ENCODE measurements at places on chromosomes 13 and 19.
A peak's percentile ranks its signal among the peaks of the same experiment; 100 is the strongest.

DNA sequence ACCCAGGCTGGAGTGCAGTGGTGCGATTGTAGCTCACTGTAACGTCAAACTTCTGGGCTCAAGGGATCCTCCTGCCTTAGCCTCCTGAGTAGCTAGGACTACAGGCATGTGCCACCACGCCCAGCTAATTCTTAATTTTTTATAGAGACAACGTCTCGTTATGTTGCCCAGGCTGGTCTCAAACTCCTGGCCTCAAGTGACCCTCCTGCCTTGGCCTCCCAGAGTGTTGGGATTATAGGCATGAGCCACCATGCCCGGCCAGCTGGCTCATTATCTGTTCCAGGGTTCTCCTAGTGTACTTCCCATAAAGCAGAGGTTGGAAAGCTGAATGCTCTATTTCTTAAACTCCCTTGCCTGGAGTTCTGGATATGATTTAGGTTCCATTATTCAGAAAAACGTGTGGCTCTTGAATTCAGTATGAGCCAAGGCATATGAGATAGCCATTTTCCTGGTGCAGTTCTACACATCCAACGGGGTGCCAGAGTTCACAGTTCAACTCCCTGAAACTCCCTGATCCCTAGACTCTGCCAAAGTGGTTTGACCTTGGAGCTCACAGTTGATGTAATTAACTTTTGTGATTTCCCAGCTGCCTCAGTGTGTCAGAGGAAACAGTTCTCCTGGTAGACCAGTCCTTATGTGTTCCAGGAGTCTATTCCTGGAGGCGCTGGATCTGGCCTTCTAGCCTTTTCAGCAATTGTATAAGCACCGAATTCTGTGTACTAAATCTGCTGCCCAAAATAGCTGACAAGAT is 21.6 kb downstream of the GPR183 start:
- DNase-seq, result no peak

DNA sequence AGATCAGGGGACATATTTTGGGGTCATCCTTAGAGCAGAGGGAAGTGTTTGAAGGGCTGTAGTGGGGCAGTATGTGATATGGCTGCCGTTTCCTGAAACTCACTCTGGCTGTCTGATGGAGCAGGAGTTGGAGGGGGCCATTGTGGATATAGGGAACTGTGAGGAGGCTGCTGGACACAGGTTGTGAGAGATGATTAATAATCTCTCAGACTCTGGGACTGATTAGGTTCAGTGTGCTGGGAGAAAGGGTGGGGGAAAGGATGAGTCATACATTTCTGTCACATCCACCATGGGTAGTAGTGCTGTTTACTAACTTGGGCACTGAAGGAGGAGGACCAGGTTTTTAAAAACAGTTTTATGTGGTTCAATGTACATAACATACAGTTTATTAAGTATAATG is 4.8 kb downstream of the B3GLCT start:
- DNase-seq, result no peak

GRCh38 chr19:17579661-17580244 is 24.3 kb downstream of the COLGALT1 start:
- DNase-seq, result no peak

DNA sequence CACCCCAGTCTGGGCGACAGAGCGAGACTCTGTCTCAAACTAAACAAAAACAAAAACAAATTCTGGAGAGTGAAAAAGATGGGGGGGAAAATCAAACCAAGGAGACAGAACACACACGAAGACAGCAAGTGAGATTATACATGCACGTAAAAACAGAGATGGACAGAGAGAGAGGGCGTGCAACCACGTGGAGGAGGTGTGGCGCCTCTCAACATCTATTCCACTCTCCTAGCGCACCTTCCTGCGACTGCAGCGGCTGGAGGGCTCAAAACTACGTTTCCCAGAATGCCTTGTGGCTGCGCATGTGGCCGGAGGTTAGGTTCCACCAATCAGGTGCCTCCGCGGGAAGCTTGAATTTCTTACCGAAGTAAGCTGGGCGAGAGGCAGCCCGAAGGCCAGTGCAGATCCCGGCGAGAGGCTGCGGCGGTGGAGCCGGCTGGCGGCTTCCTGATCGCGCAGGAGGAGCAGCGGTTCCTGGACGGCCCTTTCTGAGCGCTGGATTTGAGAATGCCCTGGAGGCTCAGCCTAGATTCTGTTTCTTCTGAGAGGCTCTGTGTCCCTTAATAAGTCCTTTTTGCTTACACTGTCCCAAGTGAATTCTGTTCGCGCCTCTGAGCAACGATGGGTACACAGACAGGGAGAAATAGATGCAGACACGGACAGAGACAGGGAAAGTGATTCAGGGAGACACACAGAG is 13.1 kb upstream of the NANOS2 start:
- peak; percentile 32 for DNase-seq

GRCh38 chr19:2087621-2088100 is 8.5 kb downstream of the MOB3A start:
- no peak for DNase-seq

- no peak for DNase-seq
Measured at GRCh38 chr13:98312606-98313005, 135.5 kb upstream of the RNF113B start.

- DNase-seq, result no peak
Measured at GRCh38 chr19:48867123-48867745, 1.2 kb downstream of the PLEKHA4 start.

GRCh38 chr13:67138970-67139369 is 91.2 kb downstream of the PCDH9 start:
- no peak for DNase-seq

DNA sequence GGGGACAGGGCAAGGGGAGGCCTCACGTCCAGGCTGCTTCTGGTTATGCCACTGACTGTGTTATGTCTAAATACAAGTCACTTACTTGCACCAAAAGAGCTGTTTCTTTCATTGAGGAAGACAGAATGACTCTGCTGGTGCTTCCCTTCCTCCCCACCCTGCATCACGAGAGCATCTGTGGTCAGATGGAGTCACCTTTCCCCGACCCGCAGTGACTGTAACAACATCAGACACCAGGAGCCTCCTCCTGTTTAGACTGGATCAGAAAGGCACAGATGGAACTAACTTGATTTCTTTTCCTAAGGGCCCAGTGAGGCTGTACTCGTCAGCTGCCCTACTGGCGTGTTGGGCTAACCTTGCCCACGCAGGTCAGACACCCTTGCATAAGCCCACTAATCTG is 90.3 kb upstream of the ZNF536 start:
- no peak for DNase-seq

DNA sequence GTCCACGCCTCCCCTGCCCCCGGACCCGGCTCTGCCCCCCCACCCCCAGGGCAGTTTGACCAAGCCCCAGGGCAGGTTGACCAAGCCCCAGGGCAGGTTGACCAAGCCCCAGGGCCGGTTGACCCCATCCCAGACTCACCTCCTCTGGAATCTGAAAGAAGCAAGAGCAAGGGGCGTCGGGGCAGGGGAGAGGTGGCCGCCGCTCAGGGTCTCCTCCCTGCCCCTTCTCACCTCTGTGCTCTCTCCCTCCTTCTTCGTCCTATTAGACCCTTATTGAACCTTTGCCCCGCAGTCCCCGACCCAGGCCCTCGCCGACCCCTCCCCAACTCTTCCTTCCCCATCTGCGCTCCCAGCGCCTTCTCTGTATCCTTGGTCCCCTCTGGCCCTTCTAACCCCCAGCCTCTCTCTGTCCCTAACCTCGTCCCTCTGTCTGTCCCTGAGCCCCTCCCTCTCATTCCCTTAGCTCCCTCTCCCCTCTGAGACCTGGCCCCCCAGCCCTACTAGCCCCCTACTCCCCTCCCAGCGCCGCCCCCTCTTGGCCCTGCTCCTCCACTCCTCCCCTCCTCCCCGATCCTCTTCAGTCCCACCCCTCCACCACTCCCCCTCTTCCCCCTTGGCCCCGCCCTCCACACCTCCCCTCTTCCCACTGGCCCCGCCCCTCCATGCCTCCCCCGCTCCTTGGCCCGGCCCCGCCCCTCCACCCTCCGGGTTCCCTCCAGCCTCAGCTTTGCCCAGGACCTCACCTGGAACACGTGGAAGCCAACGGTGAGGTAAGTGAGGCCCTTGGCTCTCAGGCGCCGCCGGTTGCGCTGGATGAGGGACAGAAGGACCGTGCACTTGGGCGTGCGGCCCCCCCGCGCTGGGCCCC is 7.6 kb downstream of the CAPN12 start:
- no peak for DNase-seq

DNA sequence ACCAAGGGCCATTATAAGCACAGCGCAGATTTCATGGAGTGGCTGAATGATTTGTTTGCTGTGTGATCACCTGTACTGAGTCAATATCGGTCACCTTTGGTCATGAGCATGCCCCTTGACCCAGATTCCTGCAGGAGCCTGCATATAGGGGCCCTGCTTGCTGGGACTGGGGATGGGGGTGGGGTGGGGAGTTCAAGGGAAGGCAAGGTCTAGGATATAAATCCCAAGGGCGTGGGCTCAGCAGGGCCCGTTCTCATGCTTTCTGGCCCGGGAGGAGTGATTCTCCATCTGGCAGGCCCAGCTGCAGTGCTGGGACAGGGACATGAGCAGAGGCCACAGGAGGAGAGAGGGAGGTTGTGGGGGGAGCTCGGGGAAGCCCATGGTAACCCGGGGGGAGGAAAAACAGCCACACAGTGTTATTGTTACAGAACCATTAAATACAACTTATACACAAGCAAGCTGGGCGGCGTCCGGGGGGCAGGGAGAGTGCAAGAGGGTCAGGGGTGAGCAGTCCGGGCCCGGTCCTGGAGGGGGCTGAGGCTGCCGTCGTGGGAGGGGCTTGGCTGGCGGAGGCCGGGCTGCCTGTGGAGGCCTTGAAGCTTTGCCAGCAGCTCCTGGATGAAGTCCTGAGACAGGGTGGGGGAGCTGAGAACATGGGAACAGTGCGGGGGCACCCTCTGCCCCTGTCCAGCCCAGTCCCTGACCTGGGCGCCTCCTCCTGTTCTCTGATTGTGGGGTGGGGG is 5.2 kb downstream of the PPP1R14A start:
- no peak for DNase-seq

DNA sequence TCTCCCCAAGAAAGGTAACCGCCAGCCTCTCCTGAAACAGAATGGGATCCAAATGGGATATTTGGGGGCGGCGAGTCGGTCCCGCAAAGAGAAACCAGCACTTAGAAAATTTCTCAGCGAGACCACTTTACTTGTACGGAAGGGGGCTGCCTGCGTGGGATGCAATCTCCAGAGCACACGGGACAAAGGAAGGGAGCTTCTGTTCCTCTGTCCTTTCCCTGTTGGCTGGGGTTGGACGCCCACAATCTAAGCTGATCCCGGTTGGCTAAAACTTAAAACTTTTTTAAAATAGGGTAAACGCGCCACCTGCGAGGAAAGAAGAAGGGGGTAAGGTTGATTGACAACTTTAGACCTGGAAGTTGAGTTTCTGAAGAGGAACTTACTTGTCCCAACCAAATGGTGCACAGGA is 826 bp upstream of the BSG start:
- no peak for DNase-seq

- no peak for DNase-seq
Measured at GRCh38 chr13:75738841-75739240, 102.7 kb downstream of the LMO7 start.

GRCh38 chr19:3618144-3618810 is 8.3 kb downstream of the CACTIN start:
- DNase-seq, result no peak

DNA sequence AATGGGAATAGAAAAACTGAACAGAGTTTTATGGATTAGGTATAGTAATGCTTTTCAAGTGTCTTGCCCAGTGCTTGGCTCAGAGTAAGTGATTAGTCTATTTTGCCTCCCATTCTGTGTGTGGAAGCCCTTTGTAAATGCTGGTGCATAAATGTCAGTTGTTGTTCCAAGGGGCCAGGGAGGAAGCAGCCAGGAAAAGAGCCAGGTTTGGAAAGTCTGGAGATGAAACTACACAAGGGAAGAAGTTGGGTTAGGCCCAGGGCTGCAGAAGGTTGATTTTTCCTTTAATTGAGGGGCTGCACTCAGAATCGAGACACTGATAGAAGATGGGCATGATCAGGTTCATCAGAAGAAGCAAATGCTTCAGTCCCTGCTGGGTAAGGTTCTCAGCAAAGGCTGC is 484.0 kb downstream of the OLFM4 start:
- DNase-seq, result no peak

GRCh38 chr13:110454956-110455355 is 106.6 kb downstream of the RAB20 start:
- DNase-seq, result no peak

DNA sequence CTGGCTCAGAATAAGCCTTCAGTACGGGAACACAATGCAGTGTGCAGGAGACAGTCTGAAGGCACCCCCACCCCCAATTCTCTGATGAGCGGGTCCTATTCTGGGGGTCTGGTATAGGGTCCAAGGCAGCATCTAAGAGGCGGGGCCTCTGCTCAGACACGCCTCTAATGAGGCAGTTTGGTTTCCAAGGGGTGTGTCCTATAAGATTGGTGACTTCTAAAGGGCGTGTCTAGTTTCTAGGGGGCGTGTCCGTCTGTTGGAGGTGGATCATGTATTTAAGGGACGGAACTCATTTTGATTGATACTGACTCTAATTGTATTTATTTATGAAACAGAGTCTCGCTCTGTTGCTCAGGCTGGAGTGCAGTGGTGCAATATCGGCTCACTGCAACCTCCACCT is 8.7 kb downstream of the FIZ1 start:
- DNase-seq, result no peak

DNA sequence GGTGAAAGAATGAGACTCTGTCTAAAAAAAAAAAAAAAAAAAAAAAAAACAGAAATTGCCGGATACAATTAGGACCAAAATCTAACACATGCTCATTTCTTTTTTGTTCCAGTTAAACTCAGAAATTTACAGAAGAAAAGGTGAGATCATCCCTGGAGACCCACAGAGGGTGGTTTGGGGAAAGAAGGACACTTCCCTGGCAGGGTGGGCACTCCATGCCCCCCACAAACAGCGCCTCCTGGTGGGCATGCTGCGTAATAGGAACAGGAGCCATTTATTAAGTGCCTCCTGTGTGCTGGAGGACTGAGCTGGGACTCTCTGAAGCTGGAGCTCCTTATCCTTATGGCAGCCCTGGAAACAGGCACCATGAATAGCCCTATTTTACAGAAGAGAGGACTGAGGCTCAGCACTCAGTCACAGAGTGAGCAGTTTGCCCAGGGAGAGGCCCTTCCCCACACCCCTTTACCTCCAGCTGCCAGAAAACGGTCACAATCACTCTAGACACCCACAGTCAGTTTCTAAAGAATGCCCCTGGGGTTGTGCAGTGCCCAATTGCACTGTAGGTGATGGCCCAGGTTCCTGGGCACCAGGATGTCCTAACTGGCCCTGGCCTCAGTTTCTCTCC is 10.1 kb downstream of the C19orf38 start:
- DNase-seq, result no peak

All from GOT3 (cell line).